ENCODE measurements at places on chromosomes 11 and 22.
A peak's percentile ranks its signal among the peaks of the same experiment; 100 is the strongest.

DNA sequence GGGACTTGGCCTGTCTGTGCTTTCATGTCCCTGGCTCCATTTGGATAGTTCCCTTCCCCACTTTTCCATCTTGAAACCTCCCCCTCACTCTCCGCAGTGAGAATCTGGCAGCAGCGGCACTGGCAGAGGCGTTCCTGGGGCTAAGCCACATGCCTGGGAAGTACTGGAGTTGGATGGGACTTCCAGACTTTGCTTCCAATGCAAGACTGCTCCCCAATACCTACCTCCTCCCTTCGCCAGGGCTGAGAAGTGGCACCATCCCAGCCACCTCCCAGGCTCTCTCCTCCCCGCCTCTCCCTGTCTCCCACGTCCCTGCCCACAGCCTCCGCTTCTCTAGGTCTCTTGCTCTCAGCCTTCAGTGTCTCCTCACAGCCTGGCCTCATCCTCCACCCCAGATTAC is 16.6 kb downstream of the TST start:
- DNase-seq: no peak

DNA sequence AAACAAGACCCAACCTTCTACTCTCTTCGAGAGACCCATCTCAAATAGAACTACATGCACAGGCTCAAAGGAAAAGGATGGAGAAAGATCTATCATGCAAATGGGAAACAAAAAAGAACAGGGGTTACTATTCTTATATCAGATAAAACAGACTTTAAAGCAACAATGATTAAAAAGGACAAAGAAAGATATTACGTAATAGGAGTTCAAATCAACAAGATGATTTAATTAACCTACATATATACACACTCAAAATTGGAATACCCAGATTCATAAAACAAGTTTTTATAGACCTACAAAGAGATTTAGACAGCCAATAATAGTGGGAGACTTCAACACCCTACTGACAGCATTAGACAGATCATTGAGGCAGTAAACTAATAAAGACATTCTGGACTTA is 536.6 kb upstream of the RAG2 start:
- no peak for DNase-seq

GRCh38 chr11:131993246-131993645 is 622.8 kb downstream of the NTM start:
- no peak for DNase-seq

- DNase-seq: no peak
Measured at GRCh38 chr11:117933475-117933874, 4.3 kb upstream of the TMPRSS13 start.

DNA sequence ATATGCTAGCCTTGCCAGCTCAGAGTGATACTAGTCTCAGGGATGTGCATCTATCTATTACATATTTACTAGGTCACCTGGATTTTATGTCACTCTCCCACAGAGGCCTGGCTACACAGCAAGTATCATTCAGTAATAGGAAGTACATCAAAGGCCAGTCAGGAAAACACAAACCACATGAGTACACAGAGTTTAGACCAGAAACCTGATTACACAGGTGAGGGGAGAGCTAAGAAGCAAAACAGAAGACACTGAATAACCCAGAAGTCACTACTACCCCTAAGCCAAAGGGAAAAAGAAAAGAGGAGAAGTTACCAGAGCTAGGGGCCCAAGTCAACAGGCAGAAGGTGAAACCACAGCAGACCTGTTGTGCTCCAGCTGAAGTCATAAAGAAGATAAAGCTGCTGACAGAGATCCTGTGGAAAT is 13.3 kb downstream of the LPXN start:
- no peak for DNase-seq

DNA sequence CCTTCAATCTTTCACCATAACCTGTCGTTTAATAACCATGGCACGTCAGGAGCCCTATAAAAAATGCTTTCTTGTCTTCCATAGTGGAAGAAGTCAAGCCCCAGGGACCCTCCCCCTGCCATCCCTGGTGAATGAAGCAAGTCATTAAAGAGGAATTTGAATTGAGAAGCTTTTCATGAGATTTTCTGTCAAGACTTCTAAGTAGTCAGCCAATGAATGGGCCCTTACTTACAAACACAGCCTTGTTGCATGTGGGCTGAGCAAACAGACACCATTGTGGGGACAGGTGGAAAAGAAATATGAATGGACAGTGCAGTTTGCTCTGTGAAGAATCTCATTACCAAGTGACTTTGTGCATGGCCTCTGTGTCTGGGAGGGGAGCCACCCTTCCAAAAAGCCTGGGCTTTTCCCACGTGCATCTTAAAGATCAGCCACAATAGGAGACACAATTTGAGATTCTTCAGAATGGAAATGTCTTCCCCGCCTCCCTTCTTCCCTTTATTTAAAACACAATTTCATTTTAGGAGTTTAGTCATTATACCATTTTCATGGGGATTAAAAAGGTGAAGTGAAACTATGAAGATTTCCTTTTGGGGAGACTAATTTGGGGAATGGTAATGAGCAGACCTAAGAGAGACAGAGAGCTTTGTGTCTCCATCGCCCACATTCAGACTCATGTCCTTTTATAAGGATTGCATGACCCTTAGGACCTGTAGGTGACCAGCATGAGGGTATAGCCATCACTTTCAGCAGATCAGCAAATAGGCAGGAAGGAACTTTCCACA is 152.0 kb downstream of the LRRC4C start:
- no peak for DNase-seq

DNA sequence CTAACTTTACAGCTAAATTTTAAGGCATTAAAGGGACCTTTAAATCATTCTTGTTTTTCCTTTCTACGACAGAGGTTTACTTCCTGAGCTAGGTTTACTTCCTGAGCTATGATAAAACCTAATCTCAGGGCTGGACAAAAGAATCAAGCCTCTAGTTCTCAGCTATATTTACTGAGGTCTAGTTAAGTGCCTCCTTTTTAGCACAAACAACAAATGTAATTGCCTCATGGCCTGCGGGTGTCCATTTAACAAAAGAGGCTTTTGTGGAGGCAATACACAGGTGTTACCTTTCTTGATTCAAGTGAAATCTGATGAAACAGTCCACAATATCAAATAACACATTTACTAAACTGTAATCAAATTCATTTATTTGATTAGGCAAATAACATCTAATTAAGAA is 67.3 kb downstream of the IMMP1L start:
- no peak for DNase-seq

DNA sequence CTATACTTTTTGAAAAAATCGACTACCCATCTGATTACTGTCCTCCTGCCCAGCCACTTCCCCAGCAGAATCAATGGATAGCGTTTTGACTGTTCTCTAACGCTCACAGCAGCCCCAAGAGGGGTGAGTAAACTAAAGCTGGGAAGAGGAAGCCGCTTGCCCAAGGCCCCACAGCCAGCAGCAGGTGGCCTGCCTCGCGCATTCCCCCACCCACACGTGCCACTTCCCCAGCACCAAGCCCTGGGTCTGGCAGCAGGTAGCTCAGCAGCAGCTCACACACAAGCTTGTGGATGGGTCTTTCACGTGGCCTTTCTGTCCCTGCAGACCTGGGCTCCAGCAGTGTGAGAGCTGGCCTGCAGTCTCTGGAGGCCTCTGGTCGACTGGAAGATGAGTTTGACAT is 34.3 kb downstream of the TOM1 start:
- DNase-seq: peak; percentile 48

DNA sequence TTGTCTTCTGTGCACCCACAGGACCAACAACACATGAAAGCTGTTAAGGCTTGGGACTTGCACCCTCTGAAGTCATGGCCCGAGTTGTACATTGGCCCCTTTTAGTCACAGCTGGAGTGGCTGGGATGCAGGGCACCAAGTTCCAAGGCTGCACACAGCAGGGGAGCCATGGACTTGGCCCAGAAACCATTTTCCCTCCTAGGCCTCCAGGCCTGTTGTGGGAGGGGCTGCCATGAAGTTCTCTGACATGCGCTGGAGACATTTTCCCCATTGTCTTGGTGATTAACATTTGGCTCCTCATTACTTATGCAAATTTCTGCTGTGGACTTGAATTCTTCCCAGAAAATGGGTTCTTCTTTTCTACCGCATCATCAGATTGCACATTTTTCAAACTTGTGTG is 48.8 kb upstream of the GLYAT start:
- no peak for DNase-seq
